ENCODE measurements at places on chromosomes 6 and 20.

DNA sequence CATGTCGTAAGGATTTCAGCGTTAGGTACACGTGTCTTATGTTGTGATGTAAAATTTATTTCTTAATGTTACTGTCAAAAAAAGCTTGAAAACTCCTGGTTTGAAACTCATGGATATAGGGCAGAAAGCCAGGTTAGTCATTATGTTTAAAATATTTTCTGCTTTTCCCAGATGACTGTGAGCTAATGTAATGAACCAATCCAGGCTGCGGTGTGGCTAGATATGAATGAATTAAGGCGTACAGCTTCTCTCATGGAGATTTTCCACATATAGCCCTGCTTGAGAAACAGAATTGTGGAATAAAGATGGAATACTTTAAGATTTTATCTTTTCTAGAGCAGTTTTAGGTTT is 80.3 kb upstream of the STMND1 start:
- DNase-seq: no peak

DNA sequence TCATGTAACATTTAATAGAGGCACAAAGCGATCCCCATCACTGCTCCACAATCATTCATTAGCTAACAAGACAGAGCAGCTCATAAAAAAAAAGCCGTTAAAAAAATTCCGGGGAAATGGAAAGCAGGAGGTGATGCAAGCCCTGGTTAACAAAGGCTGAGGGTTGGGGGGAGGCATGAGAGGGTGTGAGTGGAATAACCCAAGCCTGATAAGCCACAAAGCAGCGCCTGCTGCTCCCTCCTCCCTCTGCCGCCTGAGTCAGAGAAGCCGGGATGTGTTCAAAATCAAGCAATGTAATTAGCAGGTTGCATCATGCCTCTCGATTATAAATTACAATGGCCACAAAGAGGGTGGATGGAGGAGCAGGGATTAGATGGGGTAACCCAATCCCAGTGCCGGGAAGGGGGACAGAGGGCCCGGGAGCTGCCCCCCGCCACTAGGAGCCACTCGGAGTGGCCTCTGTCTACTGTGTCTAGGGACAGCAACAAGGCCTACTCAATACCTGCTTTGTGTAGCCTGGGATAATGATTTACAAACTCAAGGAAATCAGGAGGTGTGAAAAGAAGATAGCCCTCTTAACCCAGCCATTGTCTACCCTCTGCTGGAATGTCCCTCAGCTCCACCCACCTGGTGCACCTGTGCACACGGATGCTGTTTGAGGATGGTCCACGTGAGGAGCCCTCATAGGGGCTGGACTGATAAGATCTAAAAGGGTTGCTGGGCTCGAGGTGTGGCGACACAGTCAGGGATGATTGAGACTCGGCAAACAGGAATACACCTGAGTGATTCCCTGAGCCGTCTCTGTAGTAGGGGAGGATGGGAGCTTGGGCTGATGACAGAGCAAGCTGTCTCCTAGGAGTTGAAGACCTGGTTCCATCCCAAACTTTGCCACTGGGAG is 156.9 kb downstream of the VEGFA start:
- no peak for DNase-seq

DNA sequence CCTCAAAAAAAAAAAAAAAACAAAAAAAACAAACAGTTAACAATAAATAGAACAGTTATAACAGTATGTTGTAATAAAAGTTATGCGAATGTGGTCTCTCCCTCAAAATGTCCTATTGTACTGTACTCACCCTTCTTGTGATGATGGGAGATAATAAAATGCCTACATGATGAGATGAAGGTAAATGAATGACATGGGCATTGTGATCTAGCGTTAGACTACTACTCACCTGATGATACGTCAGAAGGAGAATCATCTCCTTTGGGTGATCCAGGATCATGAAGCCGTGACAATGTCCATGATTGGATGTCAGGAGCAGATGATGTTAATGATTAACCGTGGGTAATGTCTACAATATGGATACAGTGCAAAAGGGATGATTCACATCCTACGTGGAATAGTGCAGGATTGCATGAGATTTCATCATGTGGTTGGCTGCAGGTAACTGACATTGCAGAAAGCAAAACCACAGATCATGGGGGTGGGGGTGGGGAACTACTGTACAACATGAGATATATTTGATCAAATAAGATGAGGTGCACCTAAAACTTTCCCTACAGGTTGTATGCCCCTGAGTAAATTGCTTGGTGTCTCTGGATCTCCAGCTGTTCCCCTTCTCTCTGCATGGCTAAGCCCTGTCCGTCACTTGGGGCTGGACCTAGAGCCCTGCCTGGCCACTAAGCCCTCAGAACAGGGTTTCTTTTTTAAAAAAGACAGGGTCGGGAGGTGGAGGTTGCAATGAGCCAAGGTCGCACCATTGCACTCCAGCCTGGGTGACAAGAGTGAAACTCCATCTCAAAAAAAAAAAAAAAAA is 6.2 kb upstream of the RBCK1 start:
- DNase-seq: no peak

- DNase-seq: no peak
Observed at GRCh38 chr20:16069389-16070010, 503.7 kb downstream of the KIF16B start.

DNA sequence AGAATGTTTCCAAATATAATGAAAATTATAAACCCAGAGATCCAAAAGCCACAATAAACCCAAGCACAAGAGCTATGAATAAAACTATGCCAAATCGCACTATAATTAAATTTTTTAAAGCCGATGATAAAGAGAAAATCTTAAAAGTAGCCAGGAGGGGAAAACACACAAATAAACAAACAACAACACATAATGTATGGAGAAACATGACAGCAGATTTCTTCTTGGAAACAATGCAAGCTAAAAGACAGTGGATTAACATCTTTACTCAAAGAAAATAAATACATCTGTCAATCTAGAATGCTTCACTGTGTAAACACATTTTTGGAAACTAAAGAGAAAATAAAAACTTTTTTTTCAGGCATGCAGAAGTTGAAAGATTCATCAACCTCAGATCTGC is 80.3 kb upstream of the RNF24 start:
- DNase-seq: no peak

DNA sequence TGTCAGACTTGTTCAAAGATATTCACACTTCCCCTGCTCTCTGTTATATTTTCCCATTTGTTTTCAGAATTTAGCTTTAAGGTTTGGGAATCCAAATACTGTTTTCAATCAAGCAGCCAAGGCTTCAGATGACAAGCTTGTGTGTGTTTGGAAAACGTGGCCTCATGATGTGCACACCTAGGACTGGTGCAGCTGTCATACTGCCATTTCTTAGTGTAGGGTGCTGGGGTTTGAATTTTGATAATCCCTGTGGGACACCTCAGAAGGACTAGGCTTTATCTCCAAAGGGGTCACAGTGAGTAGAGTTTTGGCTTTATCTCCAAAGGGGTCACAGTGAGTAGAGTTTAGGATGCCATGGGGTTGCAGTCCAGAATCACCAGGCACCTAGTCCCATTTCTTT is 65.3 kb upstream of the JAG1 start:
- DNase-seq: no peak

DNA sequence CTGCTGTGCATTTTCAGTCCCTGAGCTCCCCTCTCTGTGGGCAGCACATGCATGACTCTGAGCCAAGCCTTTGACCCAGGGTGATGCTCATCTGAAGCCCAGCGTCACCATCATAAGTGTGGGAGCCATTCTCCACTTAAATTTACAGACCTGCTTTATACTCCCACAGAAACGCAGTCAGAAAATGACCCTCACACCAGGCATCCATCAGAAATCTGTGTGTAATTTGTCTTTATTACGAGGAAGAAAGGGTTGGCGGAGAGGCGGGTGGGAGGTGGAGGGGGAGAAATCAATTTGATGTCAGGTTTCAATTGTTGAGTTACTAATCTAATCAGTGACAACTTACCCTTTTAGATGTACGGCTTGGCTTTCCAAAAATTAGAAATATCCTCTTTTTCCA is 353.6 kb downstream of the MAFB start:
- no peak for DNase-seq

DNA sequence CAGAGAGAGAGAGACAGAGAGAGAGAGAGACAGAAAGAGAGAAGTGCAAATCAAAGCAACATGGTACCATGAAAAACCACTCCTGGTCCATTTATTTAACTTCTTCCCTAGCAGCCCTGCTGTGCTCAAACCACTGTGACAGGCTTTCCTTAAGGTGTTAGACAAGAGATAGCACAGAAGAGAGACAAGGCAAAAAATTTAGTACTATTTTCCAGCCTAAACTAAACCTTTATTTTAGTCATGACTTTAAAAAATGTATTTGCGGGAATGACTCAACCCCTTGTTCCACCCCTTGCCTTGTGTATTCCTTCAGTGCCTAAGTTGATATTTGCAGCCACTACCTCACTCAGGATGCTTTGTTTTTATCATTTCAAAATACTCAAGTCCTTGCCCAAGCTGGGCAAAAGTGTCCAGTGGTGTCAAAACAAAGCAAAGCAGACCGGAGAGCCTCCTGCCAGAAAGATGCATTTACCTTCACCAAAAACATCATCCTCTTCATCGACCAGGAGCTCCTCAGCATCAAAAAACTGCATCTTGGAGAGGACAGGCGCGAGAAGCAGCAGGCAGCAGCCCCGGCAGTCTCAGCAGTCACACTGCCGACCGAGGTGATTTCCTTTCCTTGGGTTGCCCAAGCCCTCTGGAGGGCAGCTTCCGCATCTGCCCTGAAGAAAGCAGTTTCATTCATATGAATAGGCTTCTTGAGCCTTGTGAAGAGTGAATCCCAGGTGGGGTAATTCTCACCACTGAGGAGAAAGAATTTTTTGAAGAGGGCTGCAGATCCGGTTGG is at the start of gene RIPOR2:
TSS of gene RIPOR2 (minus strand) at position 595 of the 787 bp plus-strand sequence. CDS start at position 533, 62 bp downstream.
- DNase-seq: no peak

DNA sequence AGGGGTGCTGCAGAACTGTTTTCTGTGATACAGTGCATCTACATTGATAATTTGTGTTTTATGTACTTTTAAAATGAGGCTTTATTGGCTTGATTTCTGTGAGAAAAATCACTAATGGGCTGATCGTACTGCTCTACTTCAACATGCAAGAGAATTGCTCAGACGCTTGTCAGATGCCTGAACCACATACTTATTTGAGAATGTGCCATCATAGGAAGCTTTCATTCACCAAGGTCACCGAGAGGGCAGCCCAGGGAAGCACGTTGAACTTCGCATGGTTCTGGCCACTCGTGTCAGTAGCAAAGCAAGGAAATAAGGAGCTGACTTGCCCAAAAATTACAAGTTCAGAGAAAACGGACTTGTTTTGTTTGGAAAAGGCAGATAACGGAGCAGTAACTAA is 168.5 kb upstream of the AKAP12 start:
- DNase-seq: no peak

DNA sequence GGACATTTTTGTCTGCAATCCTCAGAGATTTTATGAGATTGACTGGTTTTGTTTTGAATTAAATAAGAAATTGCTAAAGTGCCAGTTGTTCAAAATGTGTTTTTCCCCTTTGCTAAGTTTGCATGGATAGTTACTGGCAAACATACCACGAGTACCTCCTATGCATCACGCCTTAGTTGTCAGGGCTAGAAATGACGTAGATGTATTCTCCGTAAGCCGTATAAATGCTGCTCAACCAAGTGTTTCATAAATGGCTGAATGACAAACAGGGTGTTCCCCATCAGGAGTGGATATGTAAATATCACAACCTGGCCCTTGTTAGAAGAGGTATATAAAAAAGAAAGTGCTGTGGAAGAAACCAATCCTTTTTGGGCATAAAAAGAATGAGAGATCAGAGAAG is 341.1 kb upstream of the ZFP64 start:
- no peak for DNase-seq

DNA sequence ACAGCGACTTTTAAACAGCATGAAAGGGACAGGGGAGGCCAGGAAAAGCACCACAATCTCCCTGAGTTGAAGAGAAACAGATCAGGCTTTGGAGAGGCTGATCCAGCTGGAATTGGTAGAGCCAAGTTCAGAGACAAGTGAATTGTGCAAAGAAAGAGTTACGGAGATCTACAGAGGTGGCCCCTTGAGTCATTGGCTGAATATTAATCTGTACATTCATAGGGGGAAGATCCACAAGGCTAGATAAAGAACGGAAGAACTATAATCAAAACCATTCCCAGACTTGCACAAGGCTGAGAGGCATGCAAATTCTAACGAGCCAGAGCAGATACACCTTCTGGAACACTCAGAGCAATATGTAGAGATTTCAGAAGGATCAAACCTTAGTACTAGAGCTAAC is 14.2 kb upstream of the FOXQ1 start:
- no peak for DNase-seq

GRCh38 chr6:157672726-157673412 is 150.2 kb upstream of the SNX9 start:
- no peak for DNase-seq

GRCh38 chr20:26134606-26135005 is 438.0 kb upstream of the ZNF337 start:
- DNase-seq: no peak

GRCh38 chr6:122005661-122006060 is 393.8 kb upstream of the HSF2 start:
- no peak for DNase-seq

GRCh38 chr6:14117158-14118090 is at the start of gene CD83:
Gene CD83, plus strand, starts transcription at chr6:14117772. Its CDS starts 40 bp downstream, at chr6:14117812.
- DNase-seq: no peak

DNA sequence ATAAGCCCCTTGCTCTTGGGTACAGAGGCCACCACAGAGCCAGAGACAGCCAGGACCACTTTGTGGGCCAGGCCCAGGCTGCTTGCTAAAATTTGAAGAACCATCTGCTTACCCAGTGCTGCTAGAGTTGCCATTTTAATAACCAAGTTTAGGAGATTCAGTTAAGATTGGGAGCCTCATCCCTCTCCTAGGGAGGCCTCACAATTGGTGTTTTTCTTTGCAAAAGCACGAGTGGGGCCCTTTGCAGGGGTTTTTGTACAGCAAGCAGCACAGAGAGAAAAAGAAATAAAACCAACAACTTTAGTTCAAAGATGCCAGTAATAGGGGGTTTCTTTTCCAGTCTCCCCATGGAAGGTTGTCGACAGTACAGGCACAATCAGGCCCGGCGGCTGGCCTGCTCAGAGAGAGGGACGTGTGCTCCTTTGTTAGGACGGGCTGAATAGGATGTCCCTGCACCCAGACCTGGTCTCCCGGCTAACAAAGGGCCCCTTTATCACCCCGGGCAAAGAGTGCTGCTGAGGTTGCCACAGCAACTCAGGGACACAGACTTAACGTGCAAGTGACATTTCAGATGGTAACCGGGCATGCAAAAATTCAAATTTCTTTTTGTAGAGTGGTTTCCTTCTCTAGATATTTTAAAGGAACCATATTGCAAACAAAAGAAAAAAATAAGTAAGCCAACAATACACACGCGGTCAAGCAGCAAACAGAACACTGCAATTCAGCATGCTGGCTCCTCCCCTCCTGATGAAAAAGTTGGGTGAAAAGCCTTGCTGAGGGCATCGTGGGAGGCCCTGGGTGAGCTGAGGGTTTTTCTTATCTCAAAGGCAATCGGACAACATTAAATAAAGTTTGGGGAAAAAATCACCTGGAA is 10.5 kb upstream of the TOX2 start:
- no peak for DNase-seq

- DNase-seq: peak; percentile 56
Observed at GRCh38 chr20:47665221-47665991, 119.9 kb downstream of the SULF2 start.

GRCh38 chr20:11059659-11060058 is 385.9 kb upstream of the JAG1 start:
- no peak for DNase-seq

All from ascending aorta (tissue), 2 donors.